ENCODE measurements at places on chromosomes 16 and 17.

DNA sequence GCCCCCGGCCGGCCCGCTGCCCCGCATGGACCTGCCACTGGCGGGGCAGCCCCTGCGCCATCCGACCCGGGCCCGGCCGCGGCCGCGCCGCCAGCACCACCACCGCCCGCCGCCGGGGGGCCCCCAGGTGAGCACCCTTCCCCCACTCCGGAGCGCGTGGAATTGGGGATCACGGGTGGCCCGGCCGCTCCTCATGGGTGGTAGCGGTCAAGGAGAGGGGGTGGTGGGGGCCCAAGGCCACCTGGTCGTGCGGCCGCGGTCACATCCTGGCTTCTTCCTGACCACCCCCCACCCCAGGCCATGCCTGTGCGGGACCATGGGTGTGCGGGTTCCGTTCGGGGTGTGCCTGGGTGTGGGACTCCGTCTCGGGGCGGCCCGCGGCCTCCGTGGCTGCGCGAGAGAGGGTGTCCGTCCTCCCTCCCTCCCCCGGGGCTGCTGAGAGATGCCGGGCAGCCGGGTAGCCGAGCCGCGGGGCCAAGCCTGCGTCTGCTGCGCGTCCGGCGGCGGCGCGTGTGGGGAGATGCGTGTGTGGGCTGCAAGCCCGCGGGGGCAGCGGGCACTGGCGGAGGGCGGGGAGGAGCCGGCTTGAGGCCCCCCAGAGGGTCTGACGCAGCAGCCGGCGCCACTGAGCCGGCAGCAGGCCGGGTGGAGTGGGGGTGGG lies 6.8 kb downstream of the ACD start:
- no peak for DNase-seq

GRCh38 chr17:17377071-17377967 lies 74.1 kb downstream of the NT5M start:
- DNase-seq = peak; percentile 9

GRCh38 chr17:37674511-37674910 lies 31.3 kb upstream of the DDX52 start:
- no peak for DNase-seq

DNA sequence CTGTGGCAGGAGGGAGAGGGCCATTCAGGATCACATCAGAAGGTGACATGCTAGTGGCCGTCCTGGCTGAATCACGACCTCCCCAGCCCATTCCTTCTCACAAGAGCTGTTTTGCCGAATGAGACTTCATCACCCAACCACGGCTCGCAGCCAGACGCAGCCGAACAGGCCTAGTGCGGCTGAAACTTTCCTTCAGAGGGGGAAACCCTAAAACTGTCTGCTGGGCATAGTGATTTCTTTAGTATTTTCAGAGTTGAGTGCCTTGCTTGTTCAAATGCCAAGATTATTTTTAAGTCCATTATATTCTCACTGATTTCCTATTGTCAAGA lies 343.7 kb downstream of the CPPED1 start:
- DNase-seq = no peak

DNA sequence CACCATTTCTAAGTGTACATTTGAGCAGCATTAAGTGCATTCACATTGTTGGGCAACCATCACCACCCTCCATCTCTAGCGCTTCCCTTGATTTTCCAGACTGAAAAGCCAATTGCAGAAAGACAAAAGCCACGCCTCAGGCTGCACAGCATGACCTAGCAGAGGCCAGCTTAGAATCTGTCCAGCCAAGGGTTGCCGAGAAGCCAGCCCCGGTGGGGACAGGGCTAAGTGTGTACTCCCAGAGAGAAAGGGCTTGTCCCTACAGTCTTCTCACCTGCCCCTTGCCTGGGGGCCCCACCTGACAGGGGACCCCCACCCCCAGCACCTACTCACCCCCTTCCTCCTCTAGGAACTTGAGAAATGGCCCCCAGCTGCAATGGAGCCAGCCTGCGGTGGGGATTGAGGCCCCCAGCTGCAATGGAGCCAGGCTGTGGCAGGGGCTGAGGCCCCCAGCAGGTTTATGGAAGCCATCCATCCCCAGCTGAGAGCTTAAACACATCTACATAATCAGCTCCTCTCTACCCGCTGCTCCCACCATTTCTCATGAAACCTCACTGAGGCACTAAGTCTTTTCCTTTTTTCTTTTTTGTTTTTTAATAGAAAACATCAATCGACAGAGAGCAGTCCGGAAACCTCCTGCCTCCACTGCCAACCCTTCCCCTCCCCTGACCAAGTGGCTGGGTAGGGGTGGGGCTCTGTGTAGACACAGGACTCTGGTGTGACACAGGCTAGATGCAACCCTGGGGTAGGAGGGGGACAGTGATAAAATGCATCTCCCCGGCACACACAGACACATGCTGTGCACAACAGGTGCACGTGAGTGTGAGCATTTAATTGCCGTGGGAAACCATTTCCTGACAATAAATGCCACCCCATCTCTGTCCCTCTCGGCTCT lies 77.9 kb downstream of the CCT6B start:
- no peak for DNase-seq

DNA sequence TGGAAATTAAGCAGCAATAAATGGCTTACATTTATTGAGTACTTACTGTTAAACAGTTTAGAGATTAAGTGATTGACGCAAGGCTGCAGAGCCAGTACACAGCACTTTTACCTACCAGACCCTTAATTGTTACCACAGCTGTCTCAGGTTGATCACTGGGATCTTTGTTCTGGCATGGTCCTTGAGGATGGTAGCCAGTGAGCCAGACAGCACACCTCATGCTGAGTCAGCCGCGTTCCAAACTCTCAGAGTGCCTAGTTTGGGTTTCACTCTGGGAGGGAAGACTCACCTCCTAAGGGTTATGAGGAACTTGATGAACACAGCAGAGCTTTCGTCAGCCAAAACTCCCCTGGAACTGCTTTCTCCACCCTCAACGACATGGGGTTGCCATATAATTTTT lies 20.4 kb downstream of the CDH3 start:
- no peak for DNase-seq

DNA sequence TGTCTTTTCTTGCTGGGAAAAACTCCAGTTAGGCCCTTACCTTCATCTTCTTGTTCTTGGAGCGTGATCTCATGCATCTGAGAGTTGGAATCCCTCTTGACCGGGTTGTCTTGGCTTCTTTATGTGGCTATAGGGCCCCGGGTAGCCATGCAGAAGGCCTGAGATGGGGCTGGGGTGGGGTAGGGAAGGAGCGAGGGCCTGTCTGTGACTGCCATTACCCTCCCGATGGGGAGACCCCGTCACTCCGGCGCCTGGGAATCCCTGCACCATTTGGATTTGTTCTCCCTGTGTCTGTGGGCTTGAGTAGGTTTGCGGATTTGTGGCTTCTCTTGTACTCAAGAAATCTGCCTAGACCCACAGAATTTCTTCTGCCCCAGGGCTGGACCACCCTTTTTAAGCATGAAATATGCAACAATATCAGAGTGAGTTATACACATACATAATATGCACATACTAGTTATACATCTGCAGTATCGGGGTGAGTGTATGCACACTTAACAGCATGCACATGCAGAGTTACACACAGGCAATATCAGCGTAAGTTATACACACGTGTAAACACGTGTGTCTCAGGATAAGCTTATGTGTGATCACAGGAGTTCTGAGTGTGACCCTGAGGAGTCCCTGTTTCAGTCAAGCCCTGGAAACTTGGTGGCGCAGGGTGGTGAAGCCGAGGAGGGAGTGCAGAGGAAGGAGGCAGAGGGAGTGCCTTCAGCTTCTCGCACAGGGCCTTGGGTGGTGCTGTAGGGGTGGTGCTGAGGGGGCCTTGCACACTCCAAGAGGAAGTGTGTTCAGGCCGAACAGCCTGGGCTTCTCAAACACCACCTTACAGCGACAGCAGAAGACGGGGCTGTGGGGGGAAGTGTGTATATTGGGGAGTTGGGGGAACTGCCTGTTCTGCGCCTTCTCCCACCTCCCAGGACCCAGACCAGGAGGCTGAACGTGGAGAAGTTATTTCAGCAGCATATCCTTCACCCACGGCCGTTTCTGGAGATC lies 18.5 kb downstream of the CCDC42 start:
- no peak for DNase-seq

DNA sequence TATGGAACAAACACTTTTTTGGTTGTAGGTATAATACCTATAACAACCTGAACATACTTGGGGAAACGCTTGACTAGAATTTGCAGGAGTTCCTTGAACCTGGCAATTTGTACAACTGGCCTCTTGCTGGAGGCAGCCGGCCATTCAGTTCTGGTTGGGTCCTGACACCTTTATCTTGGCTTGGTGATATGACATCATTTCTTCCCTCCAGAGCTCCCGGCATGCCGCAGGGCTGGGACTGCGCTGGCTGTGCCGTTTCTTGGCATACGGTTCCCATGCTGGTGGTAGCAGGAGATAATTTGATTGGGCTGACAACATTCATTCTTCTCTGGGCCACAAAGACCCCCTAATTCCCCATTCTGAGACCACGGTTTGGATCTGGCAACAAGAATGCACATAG lies 87.5 kb downstream of the ASIC2 start:
- DNase-seq = no peak

- DNase-seq = no peak
These were observed 177.7 kb downstream of the MRTFB start for GRCh38 chr16:14248791-14249190.

DNA sequence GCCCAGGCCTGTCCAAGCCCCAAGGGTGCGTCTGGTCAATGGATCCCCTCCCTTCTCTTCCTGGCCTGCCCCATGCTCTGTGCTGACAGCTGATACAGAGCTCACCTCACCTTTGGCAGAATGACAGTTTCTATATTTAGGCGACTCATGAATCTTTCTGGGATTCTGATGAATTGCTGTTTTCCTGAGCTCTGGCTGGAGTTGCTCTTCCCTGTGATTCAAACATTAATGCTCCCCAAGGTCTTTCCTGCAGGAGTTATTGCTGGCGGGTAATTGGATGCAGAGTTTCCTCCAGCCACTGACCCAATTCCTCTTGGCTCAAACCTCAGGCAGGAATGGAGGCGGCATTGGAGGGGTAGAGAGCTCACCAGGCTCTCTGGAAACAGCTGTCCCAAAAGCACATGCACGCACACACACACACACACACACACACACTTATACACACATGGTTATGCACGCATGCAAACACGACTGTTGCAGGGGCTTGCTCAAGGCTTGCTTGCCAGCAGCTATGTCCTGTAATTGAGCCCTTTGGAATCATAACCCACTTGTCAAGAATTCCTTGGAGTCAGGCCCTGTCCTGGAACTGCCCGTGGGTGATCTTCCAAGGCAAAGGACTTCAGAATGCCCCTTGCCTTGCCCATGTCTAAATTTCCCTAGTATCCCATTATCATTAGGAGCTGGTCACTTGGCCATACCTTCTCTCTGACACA lies 128.8 kb downstream of the ASIC2 start:
- DNase-seq = no peak

GRCh38 chr17:83203472-83204221 lies 124.2 kb downstream of the METRNL start:
- no peak for DNase-seq

DNA sequence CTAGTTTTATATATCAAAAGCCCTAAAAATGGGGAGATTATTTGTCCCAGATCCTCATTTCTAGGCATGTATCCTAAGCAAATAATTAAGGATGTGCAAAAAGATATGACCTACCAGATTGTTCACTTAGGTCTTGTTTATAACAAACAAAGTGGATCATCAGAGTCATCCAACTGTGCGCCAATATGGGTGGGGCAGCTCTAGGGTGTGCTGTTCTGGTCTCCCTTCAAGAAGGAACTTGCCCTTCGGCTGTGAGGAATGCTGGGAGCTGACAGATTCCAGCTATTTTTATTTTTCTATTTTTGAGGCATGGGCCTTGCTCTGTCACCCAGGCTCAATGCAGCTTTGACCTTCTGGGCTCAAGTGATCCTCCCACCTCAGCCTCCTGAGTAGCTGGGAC lies 13.8 kb downstream of the CHP2 start:
- no peak for DNase-seq

- peak; percentile 77 for DNase-seq
These were observed 6.6 kb downstream of the KCNAB3 start for GRCh38 chr17:7922845-7923628.

- no peak for DNase-seq
These were observed 313.7 kb downstream of the SEC14L1 start for GRCh38 chr17:77454242-77455095.

- DNase-seq = no peak
These were observed 4.8 kb downstream of the SLC38A7 start for GRCh38 chr16:58679763-58680162.

- no peak for DNase-seq
These were observed 34.2 kb downstream of the TXNDC11 start for GRCh38 chr16:11708421-11708820.

DNA sequence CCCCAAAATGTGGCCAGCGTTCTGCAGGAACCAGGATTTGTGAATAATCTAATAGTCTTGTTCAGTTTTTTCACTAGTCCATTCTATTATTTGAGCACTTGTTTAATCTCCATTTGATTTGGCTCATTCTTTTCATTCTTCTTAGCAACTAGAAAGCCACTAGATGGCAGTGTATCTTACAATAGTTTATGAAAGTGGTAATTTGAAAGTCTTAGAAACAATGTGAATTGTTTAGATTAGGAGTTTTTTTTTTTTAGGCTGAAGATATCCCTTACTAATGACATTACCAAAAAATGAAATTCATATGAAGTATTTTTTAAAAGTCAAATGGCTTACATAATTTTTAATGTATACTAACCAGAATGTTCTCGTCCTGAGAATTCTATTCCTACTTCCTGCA lies 6.7 kb downstream of the ERI2 start:
- DNase-seq = no peak

DNA sequence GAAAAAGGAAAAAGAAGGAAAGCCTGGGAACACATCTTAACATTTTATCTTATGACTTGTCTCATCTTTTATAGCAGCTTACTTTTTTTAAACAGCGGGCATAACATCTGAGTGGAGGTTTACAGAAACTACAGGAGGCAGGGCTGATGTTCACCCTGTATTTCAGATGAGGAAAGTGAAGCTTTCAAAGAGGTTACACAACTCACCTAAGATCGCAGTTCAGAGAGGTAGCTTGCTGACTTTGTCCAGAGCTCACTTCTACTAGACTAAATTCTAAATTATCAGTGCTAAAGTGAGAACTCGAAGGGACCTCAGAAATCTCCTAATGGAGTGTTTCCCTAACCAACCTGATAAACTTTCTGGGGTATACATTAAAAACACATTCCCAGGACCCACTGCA lies 3.7 kb downstream of the MBTD1 start:
- no peak for DNase-seq

- DNase-seq = peak; percentile 36
These were observed 96.8 kb downstream of the MAP2K6 start for GRCh38 chr17:69511250-69511649.

- no peak for DNase-seq
These were observed 158.6 kb downstream of the PMP22 start for GRCh38 chr17:15106540-15106939.

DNA sequence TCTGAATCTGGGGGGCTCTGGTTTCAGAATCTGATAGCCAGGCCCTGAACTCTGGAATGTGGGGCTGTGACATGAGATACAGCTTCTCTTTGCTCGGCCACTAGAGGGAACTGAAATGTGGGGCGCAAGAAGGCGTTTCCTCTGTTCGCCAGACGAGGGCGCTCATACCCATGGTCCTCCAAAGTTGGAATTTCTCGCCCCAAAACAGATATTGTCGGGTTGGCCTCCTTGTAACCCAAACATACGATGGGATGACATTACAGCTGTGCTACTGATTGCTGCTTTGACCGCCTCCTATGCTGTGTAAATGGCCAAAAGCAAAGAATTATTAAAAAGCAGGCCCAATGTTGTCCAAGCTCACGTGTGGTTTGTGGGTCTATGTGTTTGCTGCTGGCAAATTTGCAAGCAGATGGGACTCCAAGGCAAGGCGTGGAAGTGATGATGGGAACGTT lies 13.1 kb upstream of the MSI2 start:
- peak; percentile 44 for DNase-seq

- DNase-seq = no peak
These were observed 116.7 kb upstream of the CHMP6 start for GRCh38 chr17:80874866-80875445.

- DNase-seq = peak; percentile 60
These were observed 8.5 kb upstream of the SSTR2 start for GRCh38 chr17:73156166-73156840.

All from midbrain (tissue), 1 donor.